GM18507 (cell line): ENCODE measurements at places on chromosomes 6 and 20.

DNA sequence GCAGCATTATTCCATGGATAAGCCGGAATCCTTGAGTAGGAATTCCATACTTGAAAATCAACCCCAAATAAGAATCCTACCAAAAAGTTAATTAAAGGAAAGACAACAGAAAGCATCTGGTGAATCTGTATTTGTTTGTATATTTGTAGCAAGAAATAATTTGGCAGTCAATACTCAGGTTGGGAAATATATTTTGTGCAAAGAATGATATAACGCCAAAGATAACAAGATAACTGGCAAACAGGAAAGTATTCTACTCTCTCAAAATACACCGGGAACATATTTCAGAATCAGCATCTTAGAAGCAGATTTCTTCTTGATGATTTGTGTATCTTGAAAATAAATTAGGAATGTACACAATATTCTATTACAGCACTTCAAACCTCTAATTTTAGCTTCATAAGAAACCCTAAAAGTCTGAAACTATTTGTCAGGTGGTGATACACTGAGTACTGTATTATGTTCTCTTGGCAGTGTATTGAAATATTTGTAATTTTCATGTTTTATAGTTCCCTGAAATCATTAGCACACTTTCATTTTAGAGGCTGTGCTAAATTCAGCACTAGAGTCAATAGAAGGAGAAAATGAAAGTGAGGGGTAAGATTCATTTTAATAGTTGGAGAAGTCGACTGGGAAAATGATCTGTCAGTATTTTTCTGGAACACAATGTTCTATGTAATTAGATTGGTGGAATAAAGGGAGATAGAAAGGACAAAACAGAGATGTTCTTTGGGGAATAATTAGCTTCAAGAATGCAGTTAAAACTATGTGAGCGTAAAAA lies 879.7 kb upstream of the GJE1 start:
- DNase-seq, result no peak

- DNase-seq, result no peak
These were observed 13.9 kb downstream of the ZNF217 start for GRCh38 chr20:53579581-53580375.

DNA sequence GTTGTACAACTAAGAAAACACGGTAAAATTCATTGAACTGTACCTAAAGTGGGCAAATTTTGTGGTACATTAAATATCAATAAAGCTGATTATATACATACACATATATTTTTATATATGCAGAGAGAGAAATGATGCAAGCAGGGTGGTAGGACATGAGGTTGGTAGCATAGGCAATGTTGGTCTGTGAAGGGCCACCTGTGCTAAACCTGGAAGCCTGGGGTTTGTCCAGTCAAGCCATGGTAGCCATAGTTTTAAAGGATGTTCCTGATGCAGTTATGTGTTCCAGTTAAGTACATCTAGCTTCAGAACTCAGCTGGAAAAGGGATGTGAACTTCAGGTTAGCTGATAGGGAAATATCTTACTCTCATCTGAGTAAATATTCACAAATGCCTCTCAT lies 60.1 kb downstream of the TRIM38 start:
- DNase-seq, result no peak

- no peak for DNase-seq
These were observed 16.7 kb downstream of the UNC5CL start for GRCh38 chr6:41022294-41022693.

GRCh38 chr20:4112481-4113421 lies 97.4 kb upstream of the RNF24 start:
- no peak for DNase-seq
